ENCODE measurements at places on chromosomes 5 and 9.
A peak's percentile ranks its signal among the peaks of the same experiment; 100 is the strongest.

GRCh38 chr9:99732715-99733114 lies 89.0 kb upstream of the NR4A3 start:
- H3K4me3 ChIP-seq = no peak overlapping the region
- H3K36me3 ChIP-seq = no peaks in the 10 kb centered on the region
- no peak overlapping the region for H3K27ac ChIP-seq
- H3K27me3 ChIP-seq = no peaks in the 10 kb centered on the region
- no peak for DNase-seq

DNA sequence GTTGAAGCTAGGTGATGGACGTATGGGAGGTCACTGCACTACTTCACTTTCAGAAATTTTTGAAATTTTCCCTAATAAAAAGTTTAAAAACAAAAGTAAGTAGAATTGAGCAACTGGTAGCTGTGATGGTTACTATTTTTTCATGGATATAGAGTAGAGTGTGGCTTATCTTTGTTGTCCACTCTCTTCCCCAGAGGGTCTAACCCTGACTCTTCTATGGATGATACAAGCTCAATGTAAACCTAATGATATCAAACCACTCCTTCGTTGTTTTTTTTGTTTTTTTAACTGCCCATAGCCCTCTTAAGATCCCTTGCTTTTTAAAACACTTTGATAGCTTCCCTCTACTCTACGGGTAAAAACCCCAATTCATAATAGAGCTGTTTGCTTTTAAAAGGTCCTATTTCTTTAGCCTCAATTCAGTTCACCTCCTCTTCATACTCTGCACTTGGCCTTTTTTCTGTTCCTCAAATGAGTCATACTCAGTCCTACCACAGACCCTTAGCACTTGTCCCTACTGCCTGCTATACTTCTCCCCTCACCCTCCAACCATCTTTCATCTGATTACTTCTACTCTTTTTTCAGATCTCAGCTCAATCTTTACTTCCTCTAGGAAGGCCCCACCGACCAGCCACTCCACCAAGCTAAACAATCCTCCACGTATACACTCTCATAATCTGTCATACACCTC lies 2.6 kb downstream of the HDAC3 start:
- H3K27me3 ChIP-seq = no peaks in the 10 kb centered on the region
- DNase-seq = no peak
- H3K4me3 ChIP-seq = no peak overlapping the region
- 0 out of 2 replicates have a peak overlapping the region, but pooled peaks have one; percentile 2 for H3K27ac ChIP-seq

DNA sequence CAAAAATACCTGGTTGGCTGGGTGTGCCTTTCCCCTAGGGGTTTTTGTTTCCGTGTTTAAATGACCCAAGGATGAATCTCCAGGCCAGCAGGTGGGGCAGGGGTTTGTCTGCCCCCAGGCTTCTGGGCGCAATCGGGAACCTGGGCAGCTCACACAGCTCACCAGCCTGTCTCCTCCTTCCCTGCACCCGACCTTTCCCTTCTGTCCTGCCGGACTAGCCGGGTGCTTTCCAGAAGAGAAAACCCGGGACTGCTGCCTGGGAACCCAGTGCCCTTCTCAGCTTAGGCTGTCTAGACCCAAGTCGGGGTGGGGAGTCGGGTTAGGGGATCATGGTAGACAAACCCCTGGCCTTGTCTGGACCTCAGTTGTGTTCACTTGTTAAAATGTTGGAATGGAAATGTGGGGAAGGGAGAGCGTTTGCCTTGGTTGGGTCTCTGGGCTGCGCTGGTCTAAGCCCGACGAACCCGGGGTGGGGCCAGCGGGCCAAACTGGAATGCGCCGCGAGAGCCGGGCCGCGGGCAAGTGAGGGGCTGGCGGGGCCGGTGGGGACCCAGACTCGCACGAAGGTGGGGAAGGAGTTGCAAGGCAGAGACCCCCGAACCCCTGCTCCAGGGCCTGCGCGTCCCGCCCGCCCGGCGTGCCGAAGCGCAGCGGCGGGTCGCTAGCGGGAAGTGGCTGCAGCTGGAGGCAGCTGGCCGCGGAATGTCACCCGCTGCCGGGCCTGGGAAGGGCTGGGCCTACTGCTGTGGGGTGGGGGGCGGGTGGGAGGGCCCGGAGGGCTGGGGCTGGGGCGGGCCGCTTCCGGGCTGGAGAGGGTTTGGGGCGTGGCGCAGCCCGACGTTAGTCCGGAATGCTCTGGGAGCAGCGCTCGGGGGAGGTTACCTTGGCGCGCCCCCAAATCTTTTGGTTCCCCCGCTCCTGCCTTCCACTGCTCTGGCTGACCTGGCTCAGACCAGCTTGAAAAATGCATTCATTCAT lies 84.6 kb downstream of the DAB2IP start:
- peak overlapping the region; percentile 86 for H3K27ac ChIP-seq
- DNase-seq = peak; percentile 83
- peaks cover 3% of the 10 kb centered on the region for H3K27me3 ChIP-seq
- H3K4me3 ChIP-seq = peak overlapping the region; percentile 85
- H3K36me3 ChIP-seq = no peaks in the 10 kb centered on the region
- H3K4me1 ChIP-seq = peaks cover 74% of the 10 kb centered on the region

- DNase-seq = no peak
- H3K4me3 ChIP-seq = no peak overlapping the region
- no peak overlapping the region for H3K27ac ChIP-seq
- H3K27me3 ChIP-seq = no peaks in the 10 kb centered on the region
Observed at GRCh38 chr5:110612794-110613247, 113.7 kb downstream of the TMEM232 start.

DNA sequence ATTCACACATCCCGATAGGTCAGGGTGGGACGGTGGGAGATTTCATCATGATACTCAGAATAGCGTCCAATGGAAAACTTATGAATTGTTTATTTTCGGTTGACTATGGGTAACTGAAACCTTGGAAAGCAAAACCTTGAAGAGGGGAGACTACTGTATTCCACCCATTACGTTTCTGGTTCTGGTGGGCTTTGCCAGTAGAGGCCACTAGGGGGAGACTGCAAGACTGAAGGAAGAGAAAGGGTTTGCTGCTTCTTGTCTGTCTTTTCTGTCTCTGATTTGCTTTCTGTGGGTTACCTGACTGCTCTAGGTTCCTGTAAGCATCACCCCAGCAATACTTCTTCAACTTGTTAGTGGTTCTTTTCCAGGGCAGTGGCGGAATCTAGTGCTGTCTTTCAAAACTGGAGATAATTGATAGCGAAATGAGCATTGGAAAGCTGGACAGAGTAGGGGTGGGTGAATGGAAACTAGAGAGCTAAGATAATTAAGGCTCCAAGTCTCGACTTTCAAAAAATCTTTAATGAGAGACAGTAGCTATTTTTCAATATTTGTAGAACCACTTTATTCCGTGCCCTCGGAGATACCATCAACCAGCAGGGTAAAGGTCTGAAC lies 27.0 kb downstream of the GRIN3A start:
- H3K4me1 ChIP-seq = peaks cover 10% of the 10 kb centered on the region
- peak; percentile 71 for DNase-seq
- H3K4me3 ChIP-seq = no peak overlapping the region
- no peak overlapping the region for H3K27ac ChIP-seq
- H3K27me3 ChIP-seq = peaks cover 4% of the 10 kb centered on the region

- no peaks in the 10 kb centered on the region for H3K27me3 ChIP-seq
- DNase-seq = no peak
Observed at GRCh38 chr5:143470120-143470519, 66.6 kb upstream of the NR3C1 start.
